Fibroblast of villous mesenchyme (primary cell): ENCODE measurements at places on chromosomes 13 and 19. TPM values are rescaled to one million over a fixed set of nuclear protein-coding genes. Genes with fewer than 3 reads are reported as not detected.

The CYP4F11 gene
- not detected in 2 replicates for total RNA-seq

The DZIP1 gene
- total RNA-seq: 38.9 and 44.8 TPM in 2 replicates

The ACTN4 gene
- 333 and 456 TPM in 2 replicates for total RNA-seq

The CYP4F2 gene
- total RNA-seq: not detected in 2 replicates

The CGB8 gene
- not detected in 2 replicates for total RNA-seq

The DCLK1 gene
- 0.86 and 2.3 TPM in 2 replicates for total RNA-seq
